Activated CD4-positive, alpha-beta T cell treated with anti-CD3 and anti-CD28 coated beads, Interleukin-2, amount 50 U/mL, for 4 hours (primary cell): ENCODE measurements at places on chromosomes 6 and 20.

GRCh38 chr6:108497883-108498282 lies 62.8 kb upstream of the FOXO3 start:
- no peak for DNase-seq

- no peak for DNase-seq
Observed at GRCh38 chr20:64211874-64212658, 43.5 kb upstream of the PCMTD2 start.

DNA sequence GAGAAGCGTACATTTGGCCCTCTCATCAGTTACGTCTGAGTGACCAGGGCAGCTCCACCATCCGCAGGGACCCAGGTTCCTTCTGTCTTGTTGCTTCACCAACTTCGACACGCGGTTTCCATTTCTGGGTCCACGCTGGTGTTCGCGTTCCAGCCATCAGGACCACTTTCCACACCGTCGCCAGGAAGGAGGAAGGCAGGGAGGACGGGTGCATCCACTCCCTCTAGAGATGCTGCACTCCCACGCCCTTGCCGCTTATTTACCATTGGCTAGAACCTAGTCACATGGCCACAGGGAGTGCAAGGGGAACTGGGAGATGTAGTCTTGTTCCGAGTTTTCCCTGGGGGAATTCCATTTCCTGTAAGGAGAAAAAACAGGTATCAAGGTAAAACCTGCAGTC lies 33.2 kb upstream of the SNX9 start:
- DNase-seq, result no peak

- no peak for DNase-seq
Observed at GRCh38 chr20:37430778-37431460, 85.0 kb downstream of the SRC start.

DNA sequence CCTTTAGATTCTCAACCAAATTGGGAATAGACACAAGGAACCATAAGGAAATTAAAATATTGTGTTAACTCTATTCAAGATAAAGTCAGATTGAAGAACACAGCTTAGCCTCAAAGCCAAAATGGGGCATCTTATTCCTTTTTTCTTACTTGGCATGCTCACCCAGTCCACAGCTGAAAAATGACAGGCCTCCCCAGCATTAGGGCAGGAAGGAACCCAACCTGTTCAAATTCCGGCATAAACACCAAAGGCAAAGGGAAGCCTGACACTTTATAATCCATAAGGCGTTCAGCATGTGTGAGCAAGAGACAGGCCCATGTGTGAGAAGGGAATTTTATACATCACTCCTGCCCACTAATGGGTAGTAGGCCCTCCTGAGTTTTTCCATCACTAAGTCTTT lies 2.9 kb downstream of the BEND6 start:
- DNase-seq, result no peak

GRCh38 chr20:60057866-60058807 lies 99.9 kb downstream of the CDH26 start:
- no peak for DNase-seq

DNA sequence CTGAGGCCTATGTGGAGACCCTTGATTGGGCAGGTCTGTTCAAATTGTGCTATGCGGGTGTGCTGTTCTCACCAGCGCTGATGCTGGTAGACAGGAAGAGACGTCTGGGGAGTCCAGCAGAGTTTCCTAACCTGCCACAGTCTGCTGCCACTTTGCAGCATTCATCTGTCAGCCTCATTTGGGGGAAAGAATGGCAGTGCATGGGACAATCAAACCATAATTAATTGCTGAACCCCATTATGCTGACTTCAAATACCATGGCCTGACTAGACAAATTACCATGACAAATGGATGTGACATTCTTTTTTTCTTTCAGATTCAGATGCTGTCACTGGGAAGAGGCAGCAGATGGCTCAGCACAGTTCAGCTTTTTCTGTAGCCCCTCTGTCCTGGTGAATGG lies 171.4 kb upstream of the SYNDIG1 start:
- no peak for DNase-seq

DNA sequence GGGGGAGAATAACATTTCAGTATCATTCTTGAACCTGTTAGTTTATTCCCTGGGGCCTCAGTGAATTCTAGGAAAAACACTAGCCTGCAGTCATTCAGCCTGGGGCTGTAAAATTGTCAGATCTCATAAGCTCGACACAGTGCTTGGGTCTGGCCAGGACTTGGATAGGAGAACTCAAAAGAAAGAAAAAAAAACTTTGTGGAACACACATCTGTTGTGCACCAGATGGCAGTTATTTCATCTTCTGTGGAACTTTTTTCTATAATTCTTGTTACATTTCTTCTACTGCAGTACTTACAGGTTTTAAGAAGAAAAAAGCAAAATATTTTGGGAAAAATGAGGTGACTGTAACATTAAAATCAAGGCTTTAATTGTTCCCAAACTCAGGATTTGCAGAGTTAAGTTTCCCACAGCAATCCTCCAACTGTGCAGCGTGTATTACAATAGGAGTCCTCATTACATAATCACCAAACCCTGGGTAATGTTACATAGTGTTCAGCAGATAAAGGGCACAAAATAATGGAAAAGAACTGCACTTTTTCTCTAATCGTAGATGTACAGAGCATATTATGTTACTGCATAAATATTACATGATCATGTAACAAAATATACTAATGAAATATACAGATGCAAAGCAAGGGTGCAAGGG lies 531.1 kb upstream of the CITED2 start:
- no peak for DNase-seq

DNA sequence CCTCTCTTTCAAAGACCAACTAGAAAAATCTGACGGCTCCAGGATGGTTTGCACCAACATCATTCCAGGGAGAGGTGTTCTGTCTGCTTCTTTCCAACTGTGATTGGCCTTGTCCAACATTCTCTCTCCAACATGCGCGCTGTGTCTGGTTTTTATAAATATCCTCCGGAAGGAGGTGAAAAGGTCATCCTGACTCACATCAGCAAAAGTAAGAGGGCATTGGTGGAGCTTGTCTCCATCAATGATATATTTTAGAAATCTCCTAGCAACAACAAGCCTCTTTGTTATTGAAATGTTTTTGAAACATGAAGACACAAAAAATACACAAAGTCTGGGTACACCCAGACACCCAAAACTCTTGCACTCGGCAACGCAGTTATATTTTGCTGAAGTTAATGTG lies 475.3 kb upstream of the JARID2 start:
- no peak for DNase-seq

GRCh38 chr6:4703382-4703781 lies 72.8 kb upstream of the CDYL start:
- no peak for DNase-seq

- DNase-seq, result no peak
Observed at GRCh38 chr6:159691133-159691962, 1.7 kb downstream of the SOD2 start.

GRCh38 chr6:25085756-25086155 lies 150.0 kb upstream of the RIPOR2 start:
- DNase-seq, result no peak

- no peak for DNase-seq
Observed at GRCh38 chr6:127391094-127391953, 47.9 kb upstream of the ECHDC1 start.

DNA sequence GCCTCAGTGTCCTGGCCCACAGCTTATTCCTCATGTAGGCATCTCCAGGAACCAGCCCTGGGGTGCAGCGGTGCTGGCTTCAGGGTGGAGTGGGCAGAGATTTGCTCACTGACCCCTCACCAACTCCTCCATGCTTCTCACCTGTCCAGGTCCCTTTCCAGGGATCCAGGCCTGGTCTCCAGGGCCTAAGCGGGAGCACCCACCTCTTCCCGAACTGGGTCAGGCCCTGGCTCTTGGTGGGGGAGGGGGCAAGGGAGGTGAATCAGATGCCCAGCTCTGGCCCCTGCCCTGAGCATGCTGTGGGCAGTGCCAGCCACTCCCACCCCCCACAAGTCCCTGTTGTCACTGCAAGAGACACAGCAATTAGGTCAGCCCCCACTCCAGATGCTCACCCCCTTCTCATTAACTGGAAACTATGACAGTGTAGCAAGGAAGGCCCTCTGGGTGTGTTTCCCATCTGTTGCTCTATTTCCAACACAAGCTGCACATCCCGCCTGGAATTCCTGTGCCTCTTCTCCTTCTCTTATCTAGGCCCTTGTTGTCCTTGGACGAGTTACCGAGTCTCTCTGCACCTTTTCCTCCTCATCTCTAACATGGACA lies 37.0 kb downstream of the MDFI start:
- DNase-seq, result no peak

DNA sequence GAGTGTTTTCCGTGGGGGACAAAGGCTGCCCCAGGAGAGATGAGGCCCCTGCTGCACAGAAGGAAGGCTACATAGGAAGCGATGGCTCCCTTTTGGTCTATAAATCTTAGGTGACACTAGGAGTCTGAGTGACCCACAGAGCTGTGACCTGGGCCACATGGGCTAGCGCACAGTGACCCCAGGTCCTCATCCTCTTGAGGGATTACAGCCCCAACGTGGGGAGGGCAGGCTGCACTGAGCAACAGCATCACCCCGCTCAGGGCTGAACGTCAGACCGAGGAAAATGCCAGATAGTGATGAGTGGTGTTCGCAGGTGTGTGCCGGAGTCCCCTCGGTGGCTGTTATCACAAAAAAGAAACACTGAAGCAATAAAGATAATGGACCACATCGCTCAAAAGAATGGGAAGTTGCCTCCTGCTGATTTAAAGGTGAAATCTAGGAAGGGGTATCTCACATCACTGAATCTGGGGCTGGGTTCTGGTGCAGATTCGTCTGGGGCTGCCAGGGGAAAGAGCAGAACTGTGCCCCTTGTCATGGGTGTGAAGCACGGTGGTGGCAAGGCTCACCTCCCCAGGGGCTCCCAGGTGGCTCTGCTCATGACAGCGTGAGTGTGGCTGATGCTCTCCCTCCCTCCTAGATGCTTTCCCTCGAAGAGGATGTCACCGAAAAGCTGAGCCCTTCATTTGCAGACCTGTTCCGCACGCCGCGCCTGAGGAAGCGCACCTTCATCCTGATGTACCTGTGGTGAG lies 14.5 kb downstream of the SLC22A1 start:
- DNase-seq, result no peak

GRCh38 chr20:34364223-34364506 lies 1.1 kb downstream of the ITCH start:
- DNase-seq, result no peak

GRCh38 chr20:62946918-62947317 lies 5.6 kb upstream of the SLC17A9 start:
- no peak for DNase-seq

- DNase-seq, result no peak
Observed at GRCh38 chr6:95545226-95545625, 32.1 kb upstream of the MANEA start.

- no peak for DNase-seq
Observed at GRCh38 chr6:132741281-132741680, 16.4 kb downstream of the VNN2 start.

- DNase-seq, result no peak
Observed at GRCh38 chr6:89458704-89459103, 25.8 kb downstream of the ANKRD6 start.

DNA sequence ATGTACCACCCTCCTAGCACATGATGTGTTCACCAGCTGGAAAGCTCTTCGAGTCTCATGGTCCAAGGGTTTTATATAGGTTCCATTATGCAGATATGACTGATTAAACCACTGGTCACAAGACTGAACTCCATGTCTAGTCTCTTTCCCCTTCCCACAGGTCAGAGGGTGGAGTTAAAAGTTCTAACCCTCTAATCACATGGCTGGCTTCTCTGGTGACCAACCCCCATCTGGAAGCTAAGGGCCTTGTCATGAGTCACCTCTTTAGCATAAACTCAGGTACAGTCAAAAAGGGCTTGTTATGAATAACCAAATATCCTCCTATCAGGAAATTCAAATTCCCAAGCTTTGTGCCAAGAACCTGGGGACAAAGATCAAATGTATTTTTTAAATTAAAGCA lies 52.0 kb upstream of the KLHL31 start:
- DNase-seq, result no peak

DNA sequence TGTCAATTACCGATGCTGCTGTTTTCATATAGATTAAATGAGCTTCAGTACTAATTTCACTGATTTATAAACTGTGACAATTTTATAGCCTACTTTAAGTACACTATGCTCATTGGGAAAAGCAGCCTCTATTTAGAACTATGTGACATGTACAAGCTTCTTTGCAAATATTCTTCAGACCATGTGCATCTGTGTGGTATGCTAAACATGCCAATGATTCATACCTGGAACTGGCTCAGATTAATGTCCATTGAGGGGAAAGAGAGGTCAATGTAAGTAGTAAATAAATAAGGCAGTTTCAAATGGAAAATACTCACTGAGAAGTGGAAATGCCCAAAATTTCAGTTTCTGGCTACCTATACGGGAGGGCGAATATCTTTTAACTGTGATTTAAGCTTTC lies 777.7 kb downstream of the C6orf118 start:
- DNase-seq, result no peak

- DNase-seq, result no peak
Observed at GRCh38 chr6:147053311-147053921, 150.8 kb upstream of the STXBP5 start.

DNA sequence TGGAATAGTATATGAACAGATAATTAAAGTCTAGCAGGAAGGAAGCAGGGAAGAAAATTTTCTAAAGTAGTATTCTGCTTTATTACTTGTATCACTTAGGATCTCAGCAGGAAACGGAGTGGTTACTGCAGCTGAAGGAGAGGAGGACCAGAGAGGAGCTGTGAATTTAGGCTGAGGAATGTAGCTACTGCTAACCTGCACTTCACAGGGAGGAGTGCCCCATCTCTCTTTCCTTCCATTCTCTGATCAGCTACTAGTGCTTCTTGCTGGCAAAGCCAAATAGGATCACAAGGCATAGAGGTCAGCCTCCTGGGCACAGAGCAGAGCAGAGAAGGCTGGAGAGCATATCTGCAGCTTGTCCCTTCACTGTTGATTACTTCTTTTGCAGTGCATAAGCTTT lies 205.3 kb upstream of the ASCC3 start:
- no peak for DNase-seq

DNA sequence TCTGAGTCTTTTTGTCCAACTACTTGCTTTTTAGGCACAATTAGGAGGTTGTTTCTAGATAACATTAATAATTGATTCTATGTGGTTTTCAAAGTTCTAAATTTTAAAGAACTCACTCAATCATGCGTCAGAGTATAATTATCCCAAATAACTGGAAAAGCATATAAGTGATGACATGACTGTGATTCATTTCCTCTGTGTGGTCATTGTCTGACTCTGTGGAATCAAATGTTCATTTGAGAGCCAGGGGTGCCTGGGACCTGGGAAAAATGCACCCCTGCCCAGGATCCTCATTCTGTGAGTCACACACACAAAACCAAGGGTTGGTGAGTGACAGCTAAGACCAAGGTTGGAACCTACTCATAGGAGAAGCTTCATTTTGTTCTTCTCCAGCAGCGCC lies 127.1 kb upstream of the MLIP start:
- no peak for DNase-seq

DNA sequence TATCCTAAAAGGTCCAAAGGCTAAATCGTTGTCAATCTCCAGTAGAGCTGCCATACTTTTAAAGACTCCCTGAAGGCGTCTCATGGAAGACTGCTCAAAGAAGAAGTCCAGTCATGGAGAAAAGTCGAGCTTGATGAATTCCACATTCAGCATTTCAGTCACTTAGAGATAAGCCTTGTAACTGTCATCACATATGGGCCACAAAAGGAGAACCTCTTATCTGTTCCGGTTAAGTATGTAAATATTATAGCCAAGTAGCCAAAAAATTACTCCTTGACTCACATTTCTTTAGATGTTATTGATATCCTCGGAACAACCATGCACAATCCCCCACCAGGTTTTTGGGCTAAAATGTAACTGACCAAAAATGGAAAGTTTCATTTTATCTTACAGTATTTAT lies 9.8 kb upstream of the CNKSR3 start:
- no peak for DNase-seq

GRCh38 chr6:15484140-15484539 lies 178.7 kb downstream of the DTNBP1 start:
- DNase-seq, result no peak

GRCh38 chr20:41462372-41463161 lies 95.9 kb upstream of the EMILIN3 start:
- DNase-seq, result no peak
